ENCODE measurements at places on chromosomes 7 and 10. TPM values are rescaled to one million over a fixed set of nuclear protein-coding genes. Genes with fewer than 3 reads are reported as not detected.

Gene FOXI2
- total RNA-seq, result 17.0 TPM

DNA sequence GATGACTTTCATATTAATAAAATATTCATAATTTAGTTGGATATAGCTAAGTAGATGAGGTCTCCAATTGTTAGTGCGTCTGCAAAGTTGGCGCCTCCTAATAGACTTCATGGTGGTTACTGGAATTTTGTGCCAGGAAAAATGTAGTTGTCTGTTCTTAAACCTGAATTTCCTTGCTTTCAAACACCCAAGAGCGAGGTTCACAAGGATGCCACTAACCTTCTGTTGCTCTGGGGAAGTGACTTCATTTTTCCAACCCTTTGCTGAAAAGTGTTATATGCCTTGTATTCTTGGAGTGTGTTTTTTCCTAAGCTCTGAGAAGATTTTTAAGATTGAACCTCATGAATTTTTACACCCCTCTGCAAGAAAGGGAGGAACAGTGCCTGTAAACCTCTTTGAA, 98.9 kb upstream of the GLCCI1 start:
- H3K27ac ChIP-seq, result no peak overlapping the region
- no peaks in the 10 kb centered on the region for H3K27me3 ChIP-seq
- H3K4me1 ChIP-seq, result peaks cover 8% of the 10 kb centered on the region
- H3K4me3 ChIP-seq, result no peak overlapping the region

Gene TMEM270
- total RNA-seq, result not detected

GRCh38 chr10:126302826-126303665, 85.2 kb downstream of the ADAM12 start:
- H3K27me3 ChIP-seq, result no peaks in the 10 kb centered on the region
- H3K4me3 ChIP-seq, result no peak overlapping the region
- no peak overlapping the region for H3K27ac ChIP-seq
- no peaks in the 10 kb centered on the region for H3K36me3 ChIP-seq
- no peak for DNase-seq

DNA sequence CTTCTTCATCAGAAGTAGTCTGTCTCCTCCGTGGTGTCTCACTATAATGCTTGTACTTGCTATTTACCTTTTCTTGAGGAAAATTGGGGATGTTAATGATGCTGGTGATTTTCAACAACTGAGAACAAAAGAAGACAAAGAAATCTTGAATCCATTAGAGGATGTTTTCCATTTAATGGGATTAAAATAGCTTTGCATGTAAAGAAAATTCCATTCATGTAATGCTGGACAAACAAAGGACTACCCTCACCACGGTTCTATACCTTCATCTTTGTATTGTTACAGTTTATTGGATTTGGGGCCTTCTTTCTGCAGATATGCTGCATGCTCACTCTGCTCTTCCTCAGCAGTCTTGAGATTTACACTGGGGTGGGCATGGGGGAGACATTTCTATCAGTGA, 128.4 kb downstream of the WNT2 start:
- H3K27ac ChIP-seq, result no peak overlapping the region
- H3K27me3 ChIP-seq, result no peaks in the 10 kb centered on the region
- no peaks in the 10 kb centered on the region for H3K36me3 ChIP-seq
- no peak for DNase-seq
- no peaks in the 10 kb centered on the region for H3K4me1 ChIP-seq
- H3K4me3 ChIP-seq, result no peak overlapping the region

DNA sequence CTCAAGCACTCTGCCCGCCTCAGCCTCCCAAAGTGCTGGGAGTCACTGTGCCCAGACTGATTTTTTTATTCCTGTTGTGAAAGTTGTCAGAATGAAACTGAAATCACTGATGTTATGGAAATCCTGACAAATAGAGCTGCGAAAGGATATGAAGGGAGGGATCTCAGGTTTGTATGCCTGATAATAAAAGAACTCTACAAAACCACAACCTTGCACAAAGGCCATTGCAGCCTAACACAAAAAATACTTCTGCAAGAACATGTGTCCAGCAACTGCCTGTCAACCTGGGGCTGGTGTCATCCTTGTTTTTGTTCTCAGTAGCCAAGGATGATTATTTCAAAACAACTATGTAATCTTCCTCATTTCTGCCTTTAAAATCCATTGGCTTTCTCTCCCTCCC, 126.1 kb downstream of the NEBL start:
- H3K27me3 ChIP-seq, result no peaks in the 10 kb centered on the region
- H3K36me3 ChIP-seq, result no peaks in the 10 kb centered on the region
- H3K27ac ChIP-seq, result no peak overlapping the region
- DNase-seq, result no peak
- H3K4me3 ChIP-seq, result no peak overlapping the region

DNA sequence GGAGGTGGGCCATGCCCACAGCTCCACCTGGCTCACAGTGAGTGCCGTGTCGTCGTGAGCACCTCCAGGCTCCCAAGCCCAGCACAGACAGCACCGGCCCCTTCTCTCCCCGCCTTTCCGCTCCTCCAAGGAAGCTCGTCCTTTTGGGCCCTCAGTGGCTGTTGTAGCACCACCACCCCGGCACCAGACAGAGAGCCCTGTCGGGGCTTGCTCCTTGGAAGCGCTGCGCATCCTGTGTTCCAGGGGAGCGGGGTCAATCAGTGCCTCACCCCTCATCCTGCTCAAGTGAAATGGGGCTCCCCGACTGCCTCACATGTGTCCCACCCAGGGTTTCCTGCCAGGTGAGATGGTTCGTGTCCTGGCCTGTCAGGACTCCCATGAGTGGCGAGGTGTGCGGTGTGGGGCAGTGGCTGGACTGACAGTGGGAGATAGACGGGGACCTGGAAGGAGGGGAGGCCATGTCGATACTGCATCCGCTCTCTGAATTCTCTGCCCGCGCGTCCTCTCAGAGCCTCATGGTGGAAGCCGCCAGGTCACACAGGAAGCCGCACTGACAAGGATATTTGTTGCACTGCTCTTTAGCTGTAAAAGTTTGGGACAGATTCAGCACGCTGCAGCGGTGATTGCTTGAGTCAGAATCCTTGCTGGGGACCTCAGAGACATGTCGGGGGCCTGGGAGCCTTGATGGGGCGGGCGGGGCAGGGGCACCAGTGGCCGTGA, 107.1 kb downstream of the INPP5A start:
- no peaks in the 10 kb centered on the region for H3K27me3 ChIP-seq
- no peak overlapping the region for H3K4me3 ChIP-seq
- H3K27ac ChIP-seq, result no peak overlapping the region
- H3K4me1 ChIP-seq, result peaks cover 3% of the 10 kb centered on the region
- DNase-seq, result peak; percentile 34

- no peaks in the 10 kb centered on the region for H3K4me1 ChIP-seq
- H3K4me3 ChIP-seq, result no peak overlapping the region
- H3K27me3 ChIP-seq, result no peaks in the 10 kb centered on the region
- DNase-seq, result no peak
These were observed 92.5 kb upstream of the LRGUK start for GRCh38 chr7:134034652-134035051.

GRCh38 chr7:156532016-156532602, 108.5 kb upstream of the RNF32 start:
- no peaks in the 10 kb centered on the region for H3K27me3 ChIP-seq
- H3K27ac ChIP-seq, result no peak overlapping the region
- no peak overlapping the region for H3K4me3 ChIP-seq
- no peak for DNase-seq

Gene BMPER
- 72.2 TPM for total RNA-seq

Gene PLXNA4
- total RNA-seq, result 33.3 TPM

- no peaks in the 10 kb centered on the region for H3K36me3 ChIP-seq
- H3K4me1 ChIP-seq, result no peaks in the 10 kb centered on the region
- H3K27ac ChIP-seq, result no peak overlapping the region
- H3K4me3 ChIP-seq, result no peak overlapping the region
- DNase-seq, result no peak
These were observed 178.2 kb upstream of the CSTF2T start for GRCh38 chr10:51877636-51878035.

Gene NUTM2D
- 3.4 TPM for total RNA-seq

DNA sequence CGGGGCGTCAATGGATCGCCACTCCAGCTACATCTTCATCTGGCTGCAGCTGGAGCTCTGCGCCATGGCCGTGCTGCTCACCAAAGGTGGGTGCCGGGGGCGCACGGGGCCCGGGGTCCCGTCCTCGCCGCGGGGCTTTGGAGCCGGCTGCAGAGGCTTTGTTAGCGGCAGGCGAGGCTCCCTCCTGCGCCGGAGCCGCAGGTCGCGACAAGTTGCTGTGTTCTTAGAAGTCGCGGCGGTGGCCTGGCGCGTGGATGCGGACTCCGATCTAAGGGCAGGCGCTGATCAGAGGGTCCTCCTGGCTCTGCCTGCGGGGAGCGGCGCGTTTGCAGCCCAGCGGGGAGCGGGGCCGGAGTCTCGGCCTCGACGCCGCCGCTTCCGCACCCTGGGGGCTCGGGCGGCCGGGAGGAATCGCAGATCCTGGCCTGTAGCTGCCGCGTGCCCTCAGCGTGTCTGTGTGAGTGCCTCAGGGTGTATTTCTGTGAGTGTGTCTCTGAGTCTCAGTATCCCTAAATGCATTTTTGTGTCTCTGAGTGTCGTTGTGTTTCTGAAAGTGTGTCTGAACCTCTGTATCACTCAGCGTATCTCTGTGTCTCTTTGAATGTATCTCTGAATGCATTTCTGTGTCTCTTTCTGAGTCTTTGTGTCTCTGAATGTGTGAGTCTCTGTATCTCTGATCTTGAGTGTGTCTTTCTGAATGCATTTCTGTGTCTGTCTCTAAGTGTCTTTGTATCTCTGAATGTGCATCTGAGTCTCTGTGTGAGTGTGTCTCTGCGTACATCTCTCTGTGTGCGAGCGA, 766 bp downstream of the BAMBI start:
- peak; percentile 78 for DNase-seq
- peaks cover 21% of the 10 kb centered on the region for H3K36me3 ChIP-seq
- peaks cover 22% of the 10 kb centered on the region for H3K27me3 ChIP-seq
- H3K27ac ChIP-seq, result peak overlapping the region; percentile 59
- H3K4me1 ChIP-seq, result peaks cover 8% of the 10 kb centered on the region
- H3K4me3 ChIP-seq, result peak overlapping the region; percentile 96

GRCh38 chr10:44470784-44471183, 85.9 kb upstream of the CXCL12 start:
- H3K4me3 ChIP-seq, result no peak overlapping the region
- H3K36me3 ChIP-seq, result no peaks in the 10 kb centered on the region
- H3K4me1 ChIP-seq, result no peaks in the 10 kb centered on the region
- DNase-seq, result no peak

Gene CUZD1
- not detected for total RNA-seq

GRCh38 chr7:45202625-45203024, 45.0 kb downstream of the RAMP3 start:
- no peak overlapping the region for H3K4me3 ChIP-seq
- no peak overlapping the region for H3K27ac ChIP-seq
- H3K36me3 ChIP-seq, result no peaks in the 10 kb centered on the region
- DNase-seq, result no peak

Gene RARRES2
- 47.6 TPM for total RNA-seq

Gene ANLN
- 74.8 TPM for total RNA-seq

Gene CYP26C1
- total RNA-seq, result 0.35 TPM

- H3K36me3 ChIP-seq, result no peaks in the 10 kb centered on the region
- peaks cover 11% of the 10 kb centered on the region for H3K4me1 ChIP-seq
- H3K4me3 ChIP-seq, result no peak overlapping the region
- no peaks in the 10 kb centered on the region for H3K27me3 ChIP-seq
These were observed 108.1 kb downstream of the GRID1 start for GRCh38 chr10:86258499-86258898.

DNA sequence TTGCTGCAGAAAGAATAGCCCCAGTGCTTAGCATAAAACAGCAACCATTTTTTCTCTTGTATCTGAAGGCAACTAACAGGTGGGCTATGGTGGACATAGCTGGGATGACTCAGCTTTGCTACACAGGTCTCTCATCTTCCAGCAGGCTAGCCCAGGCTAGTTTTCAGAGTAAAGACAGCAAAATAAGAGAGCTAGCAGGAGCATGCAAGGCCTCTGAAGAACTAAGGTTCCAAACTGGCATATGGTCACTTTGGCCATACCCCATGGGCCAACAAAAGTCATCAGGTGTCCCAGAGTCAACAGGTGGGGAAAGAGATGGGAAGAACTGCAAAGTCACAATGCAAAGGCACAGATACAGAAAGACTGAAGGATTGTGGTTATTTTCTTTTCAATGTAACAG, 571.6 kb upstream of the MGMT start:
- DNase-seq, result no peak
- no peaks in the 10 kb centered on the region for H3K4me1 ChIP-seq
- no peak overlapping the region for H3K4me3 ChIP-seq
- H3K36me3 ChIP-seq, result no peaks in the 10 kb centered on the region

Gene OGDHL
- total RNA-seq, result 13.0 TPM
